Liver (tissue), 10 donors: ENCODE measurements at places on chromosomes 12 and 14. TPM values are rescaled to one million over a fixed set of nuclear protein-coding genes. Genes with fewer than 3 reads are reported as not detected.

Gene REM2
- total RNA-seq: 0.08 TPM

Gene MEG3
- 485 TPM for total RNA-seq

GRCh38 chr12:101678081-101678480 lies 19.4 kb upstream of the CHPT1 start:
- no peak overlapping the region for H3K27ac ChIP-seq
- no peak overlapping the region for H3K4me3 ChIP-seq
- peaks cover 8% of the 10 kb centered on the region for H3K4me1 ChIP-seq
- no peaks in the 10 kb centered on the region for H3K36me3 ChIP-seq
- DNase-seq: no peak

DNA sequence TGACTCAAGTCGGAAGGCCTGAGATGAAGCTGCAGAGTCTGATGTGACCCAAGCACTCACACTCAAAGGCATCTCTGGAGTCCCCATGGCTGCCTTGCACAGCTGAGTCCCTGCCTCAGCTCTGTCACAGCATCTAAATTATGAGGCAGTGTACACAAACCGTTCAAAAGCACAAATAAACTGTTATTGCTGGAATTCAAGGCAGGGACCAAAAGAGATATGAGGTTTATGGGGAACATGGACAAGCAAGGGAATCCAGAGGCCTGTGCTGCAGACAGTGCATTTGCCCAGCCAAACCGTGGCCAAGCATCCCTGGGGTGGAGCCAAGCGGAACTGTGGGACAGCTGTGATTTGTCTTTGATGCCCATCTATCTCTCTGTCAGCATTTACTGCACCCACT lies 91.3 kb downstream of the RPS29 start:
- no peak for DNase-seq
- H3K27ac ChIP-seq: no peak overlapping the region
- H3K27me3 ChIP-seq: no peaks in the 10 kb centered on the region
- H3K4me3 ChIP-seq: no peak overlapping the region
- no peaks in the 10 kb centered on the region for H3K36me3 ChIP-seq

GRCh38 chr12:78457938-78458337 lies 406.6 kb upstream of the SYT1 start:
- no peaks in the 10 kb centered on the region for H3K36me3 ChIP-seq
- H3K4me3 ChIP-seq: no peak overlapping the region
- no peaks in the 10 kb centered on the region for H3K4me1 ChIP-seq

- H3K27ac ChIP-seq: no peak overlapping the region
- no peaks in the 10 kb centered on the region for H3K36me3 ChIP-seq
- no peak for DNase-seq
- no peak overlapping the region for H3K4me3 ChIP-seq
- H3K27me3 ChIP-seq: peaks cover 15% of the 10 kb centered on the region
Measured at GRCh38 chr12:100721169-100721568, 73.4 kb upstream of the ANO4 start.

GRCh38 chr12:131509701-131510100 lies 201.2 kb upstream of the SFSWAP start:
- no peaks in the 10 kb centered on the region for H3K36me3 ChIP-seq
- no peak for DNase-seq
- H3K4me1 ChIP-seq: no peaks in the 10 kb centered on the region
